ENCODE measurements at places on chromosomes 3 and 15. TPM values are rescaled to one million over a fixed set of nuclear protein-coding genes. Genes with fewer than 3 reads are reported as not detected.

Gene SPESP1
- not detected for total RNA-seq

Gene C2CD4A
- 0.11 TPM for total RNA-seq

Gene ZPLD1
- not detected for total RNA-seq

Gene GOLGA6D
- not detected for total RNA-seq

GRCh38 chr3:9838856-9839255, 5.0 kb downstream of the RPUSD3 start:
- DNase-seq = no peak

- peak; percentile 80 for DNase-seq
Observed at GRCh38 chr15:89125088-89125826, 37.0 kb downstream of the ABHD2 start.

DNA sequence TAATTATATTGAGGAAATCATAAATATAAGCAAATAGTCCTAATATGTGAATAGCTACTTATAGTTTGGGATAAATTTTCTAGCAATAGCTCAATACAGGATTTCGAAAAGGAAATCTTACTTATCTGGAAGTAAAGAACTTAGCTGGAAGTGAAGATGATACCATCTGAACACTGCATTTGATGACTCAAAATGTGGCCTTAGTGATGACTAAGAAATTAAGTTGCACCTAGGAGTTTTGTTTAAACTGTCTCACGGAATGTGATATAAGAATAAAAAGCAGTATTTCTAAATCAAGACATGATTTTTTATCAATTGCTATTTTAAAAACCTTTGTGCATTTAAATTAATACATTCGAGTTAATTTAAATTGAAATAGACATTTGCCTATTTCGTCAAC, 91.2 kb downstream of the EOMES start:
- DNase-seq = no peak

DNA sequence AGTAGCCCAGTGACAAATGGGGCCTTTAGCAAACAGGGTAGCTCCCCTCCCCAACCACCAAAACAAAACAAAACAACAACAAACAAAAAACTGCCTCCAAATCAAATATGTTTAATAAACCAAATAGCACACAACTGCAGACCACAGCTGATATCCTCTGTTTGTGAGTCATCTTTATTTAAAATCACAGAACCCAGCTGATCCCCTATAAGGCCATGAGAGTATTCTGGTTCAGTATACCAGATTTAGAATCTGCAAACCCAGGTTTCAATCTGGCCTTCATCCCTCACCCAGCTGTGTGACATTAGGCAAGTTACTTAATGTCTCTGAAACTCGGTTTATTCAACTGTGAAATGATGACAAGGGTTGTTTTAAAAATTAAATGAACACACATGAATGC, 124.5 kb downstream of the SUCLG2 start:
- DNase-seq = no peak

- peak; percentile 59 for DNase-seq
Observed at GRCh38 chr3:151890721-151891141, 17.3 kb downstream of the SUCNR1 start.

DNA sequence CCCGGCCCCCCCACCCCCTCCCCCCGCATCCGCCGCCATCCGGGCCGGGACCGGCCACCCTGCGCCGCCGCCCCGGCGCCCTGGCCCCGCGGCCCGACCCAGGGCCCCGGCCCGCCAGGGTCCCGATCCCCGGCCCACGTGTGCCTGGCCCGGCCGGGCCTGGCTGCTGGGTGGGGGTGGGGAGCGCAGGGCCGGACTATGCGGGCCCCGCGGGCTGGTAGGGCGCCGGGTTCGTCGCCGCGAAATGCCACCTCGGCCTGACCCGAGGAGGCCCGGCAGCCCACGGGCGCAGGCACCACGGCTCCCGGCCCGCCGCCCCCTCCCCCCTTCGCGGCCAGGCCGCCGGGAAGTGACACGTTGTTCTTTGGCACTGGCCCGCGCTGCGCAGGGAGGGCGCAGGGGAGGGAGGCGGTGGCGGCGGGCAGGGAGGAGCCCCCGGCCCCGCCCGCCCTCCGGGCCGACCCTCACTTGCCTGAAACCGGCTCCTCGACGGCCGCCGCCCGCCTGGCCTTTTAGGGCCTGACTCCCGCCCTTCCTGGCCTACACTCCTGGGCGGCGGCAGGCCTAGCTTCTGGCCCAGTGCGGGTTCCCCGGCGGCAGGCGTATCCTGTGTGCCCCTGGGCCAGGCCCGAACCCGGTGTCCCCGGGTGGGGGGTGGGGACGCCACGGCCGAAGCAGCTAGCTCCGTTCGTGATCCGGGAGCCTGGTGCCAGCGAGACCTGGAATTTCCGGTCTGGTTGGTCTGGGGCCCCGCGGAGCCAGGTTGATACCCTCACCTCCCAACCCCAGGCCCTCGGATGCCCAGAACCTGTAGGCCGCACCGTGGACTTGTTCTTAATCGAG, 515 bp downstream of the EIF4G1 start:
- peak; percentile 72 for DNase-seq
